ENCODE measurements at places on chromosomes 1 and 21.
A peak's percentile ranks its signal among the peaks of the same experiment; 100 is the strongest.

GRCh38 chr1:12565094-12565965 lies 52.7 kb downstream of the DHRS3 start:
- DNase-seq = peak; percentile 30

DNA sequence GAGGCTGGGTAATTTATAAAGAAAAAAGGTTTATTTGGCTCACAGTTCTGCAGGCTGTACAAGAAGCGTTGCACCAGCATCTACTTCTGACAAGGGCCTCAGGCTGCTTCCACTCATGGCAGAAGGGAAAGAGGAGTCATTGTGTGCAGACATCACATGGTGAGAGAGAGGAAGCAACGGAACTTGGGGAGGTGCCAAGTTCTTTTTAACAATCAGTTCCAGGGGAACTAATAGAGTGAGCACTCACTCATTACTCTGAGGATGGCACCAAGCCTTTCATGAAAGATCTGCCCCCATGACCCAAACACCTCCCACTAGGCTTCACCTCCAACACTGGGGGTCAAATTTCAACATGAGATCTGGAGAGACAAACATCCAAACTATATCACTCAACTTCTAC lies 77.2 kb downstream of the DDAH1 start:
- no peak for DNase-seq

GRCh38 chr1:235113183-235113917 lies 15.3 kb downstream of the TOMM20 start:
- DNase-seq = no peak

DNA sequence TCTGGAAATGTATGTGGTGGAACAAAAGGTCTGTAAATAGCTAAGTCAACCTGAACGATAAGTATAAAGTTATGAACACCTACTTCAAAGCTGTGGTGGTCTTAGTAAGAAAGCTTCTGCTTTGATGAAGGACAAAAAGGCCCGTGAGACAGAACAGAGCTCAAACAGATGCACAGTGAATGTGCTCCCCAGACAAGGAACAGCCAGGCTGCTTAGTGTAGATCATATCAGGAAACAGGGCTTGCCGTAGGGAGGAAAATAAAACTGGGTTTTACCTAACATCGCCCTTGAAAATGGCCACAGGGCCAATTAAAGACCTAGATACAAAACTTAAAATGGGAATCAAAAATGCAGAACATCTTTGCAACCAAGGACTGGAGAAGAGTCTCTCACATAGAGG lies 40.2 kb downstream of the PRSS38 start:
- no peak for DNase-seq

DNA sequence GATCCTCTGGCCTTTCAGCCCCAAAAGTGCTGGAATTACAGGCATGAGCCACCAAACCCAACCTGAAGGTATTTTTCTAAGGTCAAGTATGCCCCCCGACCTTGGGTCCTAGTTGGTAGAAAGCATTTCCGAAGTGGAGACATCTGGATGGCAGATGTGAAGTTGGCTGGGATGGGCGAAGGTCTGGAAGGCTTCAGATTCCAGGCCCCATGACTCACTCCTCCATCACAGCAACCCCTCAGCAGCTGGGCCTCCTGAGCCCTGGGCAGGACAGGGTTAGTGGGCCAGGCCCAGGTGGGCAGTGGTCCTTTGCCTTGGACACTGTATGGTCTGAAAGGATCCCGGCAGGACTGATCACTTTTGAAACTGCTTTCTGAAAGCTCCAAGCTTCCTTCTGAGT lies 23.3 kb downstream of the NAV1 start:
- DNase-seq = peak; percentile 82

DNA sequence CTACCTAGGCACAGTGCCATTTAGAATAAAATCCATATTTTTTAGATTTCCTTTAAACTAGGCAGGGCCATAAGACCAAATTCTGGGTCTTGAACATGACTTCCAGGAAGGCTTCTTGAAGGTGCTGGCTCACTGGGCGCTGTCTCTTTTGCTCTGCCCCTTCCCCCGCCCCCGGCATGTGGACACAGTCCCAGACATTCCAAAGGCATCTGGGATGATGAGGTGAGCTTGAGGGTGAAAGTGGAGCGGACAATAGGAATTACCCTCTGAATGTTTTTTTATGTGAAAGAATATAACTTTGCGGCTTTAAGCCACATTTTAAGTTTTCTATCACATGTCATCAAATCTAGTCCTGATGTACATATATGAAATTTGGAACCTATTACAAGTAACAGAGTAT lies 29.4 kb downstream of the RWDD3 start:
- no peak for DNase-seq

- DNase-seq = no peak
Measured at GRCh38 chr1:95276429-95276828, 42.4 kb downstream of the RWDD3 start.

GRCh38 chr1:223887747-223888418 lies 42.1 kb upstream of the TP53BP2 start:
- peak; percentile 92 for DNase-seq

DNA sequence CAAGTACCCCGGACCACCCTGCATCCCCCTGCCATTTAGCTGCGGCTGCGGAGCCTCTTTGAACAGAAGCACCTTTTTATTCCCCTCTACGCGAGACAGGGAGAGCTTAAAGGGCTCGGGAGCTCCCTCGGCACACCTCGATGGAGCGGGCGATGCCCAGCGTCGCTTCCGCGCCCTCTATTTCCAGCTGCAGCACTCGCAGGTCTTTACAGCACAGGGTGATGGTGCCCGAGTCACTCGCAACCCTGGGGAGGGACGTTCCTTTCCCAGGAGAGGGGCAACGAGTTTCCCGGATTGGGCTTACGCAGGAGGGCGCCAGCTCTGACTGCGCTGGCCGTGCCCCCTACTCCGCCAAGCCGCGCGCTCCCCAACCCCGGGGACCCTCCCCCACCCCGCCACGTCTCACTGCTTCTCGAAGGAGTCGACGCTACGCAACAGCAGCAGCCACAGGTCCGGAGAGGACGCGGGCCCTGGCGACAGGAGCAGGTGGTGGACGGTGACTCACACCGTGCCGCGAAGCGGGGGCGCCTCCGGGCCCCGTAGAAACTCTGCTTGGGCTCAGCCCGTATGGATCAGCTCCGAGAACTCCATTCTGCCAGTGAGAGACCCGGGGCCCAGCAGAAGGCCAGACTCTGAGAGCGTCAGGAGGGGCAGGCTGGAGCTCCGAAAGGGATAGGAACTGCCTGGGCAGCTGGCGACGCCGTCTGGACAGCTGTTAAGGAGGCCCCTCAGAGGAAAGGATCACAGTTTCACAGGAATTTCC lies 5.8 kb upstream of the FAM167B start:
- DNase-seq = no peak

DNA sequence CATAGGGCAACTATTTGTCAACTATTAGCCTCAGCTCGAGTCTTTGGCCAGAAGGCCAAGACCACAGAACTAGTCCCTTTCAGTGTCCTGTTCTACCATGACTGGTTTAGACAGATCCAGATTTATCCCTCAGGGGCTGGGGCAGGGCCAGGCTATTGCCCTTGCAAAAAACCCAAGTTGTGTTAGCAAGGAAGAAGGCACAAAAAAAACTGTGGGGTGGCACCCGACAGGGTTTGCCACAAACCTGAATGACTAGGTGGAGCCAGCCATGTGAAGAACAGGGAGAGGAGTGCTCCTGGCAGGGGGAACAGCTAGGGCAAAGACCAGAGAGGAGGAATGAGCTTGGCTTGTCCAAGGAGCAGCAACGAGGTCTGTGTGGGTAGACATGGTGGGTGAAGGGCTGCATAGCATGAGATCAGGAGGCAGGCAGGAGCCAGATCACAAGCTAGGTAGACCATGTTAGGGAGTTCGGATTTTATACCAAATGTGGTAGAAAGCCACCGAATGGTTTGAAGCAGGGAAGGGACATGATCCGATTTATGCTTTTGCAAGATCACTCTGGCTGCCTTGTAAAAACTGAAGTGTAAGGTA lies 4.3 kb downstream of the DCST1 start:
- DNase-seq = no peak

DNA sequence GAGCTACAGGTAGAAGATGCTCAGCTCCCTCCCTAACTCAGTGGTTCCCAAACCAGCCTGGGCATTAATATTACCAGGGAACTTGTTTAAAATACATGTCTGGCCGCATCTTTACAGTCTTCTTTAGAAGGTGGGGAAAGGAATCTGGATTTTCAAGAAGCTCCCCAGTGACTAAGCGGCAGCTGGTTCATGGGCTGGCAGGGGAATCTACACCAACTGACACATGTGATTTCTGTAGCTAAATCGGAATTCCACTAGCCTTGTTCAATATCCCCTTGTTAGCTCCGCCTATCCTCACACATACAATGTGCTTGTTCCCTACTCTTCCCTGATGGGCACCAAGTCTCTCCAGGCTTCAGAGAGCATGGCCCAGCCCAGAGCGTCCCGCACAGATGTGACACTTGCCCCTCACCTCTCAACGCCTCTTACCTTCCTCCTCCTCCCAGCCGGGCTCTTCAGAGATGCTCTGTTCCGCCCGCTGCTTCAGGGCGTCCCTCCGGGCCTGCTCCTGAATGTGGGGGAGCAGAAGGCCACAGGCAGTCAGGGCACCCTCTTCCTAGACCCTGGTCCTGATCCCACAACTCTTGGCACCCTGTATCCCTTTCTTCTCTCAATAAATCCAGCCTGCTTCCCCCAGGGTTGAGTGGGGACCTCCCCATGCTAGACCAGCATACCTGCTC lies 15.3 kb downstream of the TSSK3 start:
- no peak for DNase-seq

- DNase-seq = no peak
Measured at GRCh38 chr1:67773462-67773861, 59.8 kb downstream of the GNG12 start.

- no peak for DNase-seq
Measured at GRCh38 chr1:222009105-222009730, 267.3 kb upstream of the DUSP10 start.

DNA sequence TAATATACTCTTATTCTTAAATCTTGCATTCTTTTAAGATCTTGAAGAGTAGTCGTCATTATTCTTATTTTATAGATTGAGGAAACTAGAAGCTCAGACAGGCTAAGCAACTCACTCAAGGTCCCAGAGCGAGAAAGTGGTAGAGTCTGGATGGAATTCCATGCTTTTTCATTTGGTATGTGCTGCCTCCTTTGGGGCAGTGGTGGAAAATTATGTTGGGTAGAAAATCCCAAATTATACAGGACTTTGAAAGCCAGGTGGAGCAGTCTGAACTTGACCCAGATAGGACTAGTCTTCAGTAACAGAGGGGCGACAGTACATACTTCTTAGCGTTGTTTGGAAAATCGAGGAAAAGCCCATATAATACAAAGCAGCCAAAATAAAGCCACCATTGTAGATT lies 205.6 kb downstream of the ATG4C start:
- no peak for DNase-seq

GRCh38 chr1:119882132-119883049 lies 13.9 kb downstream of the ADAM30 start:
- no peak for DNase-seq

- DNase-seq = no peak
Measured at GRCh38 chr1:21099034-21099868, 77.4 kb downstream of the EIF4G3 start.

DNA sequence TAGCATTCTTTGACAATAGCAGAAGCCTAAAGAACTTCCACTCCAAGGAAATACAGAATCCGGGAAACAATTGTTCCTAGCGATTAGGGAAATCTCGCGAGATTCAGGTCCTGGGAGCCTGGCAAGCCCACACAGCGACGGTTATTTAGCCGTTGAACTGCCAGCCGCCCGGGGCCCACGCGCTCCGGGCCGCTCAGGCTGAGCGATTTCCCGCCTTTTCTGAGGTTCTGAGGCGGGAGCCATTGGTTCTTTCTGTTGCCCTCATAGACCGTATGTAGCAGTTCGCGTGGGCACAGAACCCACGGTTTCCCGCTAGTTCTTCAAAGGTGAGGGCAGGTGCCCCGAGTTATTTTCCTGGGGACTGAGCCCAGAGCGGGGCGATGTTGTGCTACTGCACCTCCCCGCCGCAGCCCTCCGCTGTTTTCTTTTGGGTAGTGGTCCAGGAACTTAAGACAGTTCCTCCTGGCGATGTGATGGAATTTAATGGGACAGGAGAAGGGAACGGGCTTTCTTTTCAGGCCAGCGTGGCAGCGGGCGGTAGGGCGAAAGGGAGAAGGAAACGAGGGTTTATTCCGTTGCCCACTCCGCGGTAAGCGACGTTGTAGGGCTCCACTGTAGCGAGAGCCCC lies at the start of gene SYCP1:
Gene SYCP1, plus strand, starts transcription at position 171 of the 628 bp plus-strand sequence. CDS start 602 bp downstream, outside the sequence.
- DNase-seq = no peak

GRCh38 chr1:60126723-60127122 lies 53.2 kb upstream of the C1orf87 start:
- DNase-seq = no peak

GRCh38 chr1:167059045-167059808 lies 30.9 kb downstream of the GPA33 start:
- no peak for DNase-seq

GRCh38 chr1:47433477-47434050 lies 4.3 kb upstream of the FOXD2 start:
- DNase-seq = no peak
